ENCODE measurements at places on chromosomes 7 and 10.

DNA sequence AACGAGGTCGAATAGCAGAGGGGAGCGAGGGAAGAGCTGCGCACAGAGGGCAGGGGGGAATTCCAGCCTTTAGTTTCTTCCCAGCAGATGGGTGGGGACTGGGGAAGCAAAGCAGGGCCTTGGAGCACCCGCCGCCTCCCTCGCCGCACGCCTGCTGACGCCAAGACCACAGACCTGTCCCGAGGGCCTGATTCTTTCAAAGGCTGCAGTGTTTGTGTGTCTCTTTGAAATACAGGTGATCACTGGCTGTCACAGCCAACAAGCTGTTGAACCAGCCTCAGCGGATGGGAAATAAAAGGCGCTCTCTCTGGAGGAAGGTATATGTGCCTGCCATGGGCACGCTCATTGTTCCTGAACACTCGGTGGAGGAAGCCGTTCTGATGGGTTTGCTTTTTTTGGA is 119.3 kb downstream of the FAM53B start:
- no peak for DNase-seq

DNA sequence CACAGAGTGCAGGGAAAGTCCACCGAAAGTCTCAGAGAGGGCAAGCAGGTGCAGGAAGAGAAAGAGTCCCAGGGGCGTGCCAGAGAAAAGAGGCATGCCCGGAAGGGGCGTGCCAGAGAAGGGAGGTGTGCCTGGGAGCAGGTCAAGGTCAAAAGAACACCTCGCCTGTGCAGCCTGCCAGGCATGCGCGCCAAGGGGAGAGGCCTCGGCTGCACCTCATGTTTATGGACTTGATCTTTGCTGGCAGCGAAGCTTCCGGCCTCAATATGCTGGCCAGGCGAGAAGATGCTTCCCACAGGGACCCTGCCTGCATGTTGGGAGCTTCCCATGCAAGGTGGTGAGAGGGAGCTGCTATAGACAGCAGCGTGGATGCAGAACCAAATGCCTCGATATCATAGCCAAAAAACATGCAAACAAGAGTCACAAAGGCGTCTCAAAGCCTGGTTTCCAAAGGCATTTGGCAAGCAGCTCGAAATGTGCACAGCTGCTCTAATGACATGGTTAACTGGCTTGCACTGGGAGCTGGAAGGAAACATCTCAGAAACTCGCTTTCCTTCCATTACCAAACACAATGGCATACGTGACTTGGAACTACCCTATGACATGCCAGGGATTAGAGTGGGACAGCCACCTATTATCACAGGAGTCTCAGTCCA is 192.5 kb upstream of the PPP2R2D start:
- DNase-seq, result peak; percentile 5

DNA sequence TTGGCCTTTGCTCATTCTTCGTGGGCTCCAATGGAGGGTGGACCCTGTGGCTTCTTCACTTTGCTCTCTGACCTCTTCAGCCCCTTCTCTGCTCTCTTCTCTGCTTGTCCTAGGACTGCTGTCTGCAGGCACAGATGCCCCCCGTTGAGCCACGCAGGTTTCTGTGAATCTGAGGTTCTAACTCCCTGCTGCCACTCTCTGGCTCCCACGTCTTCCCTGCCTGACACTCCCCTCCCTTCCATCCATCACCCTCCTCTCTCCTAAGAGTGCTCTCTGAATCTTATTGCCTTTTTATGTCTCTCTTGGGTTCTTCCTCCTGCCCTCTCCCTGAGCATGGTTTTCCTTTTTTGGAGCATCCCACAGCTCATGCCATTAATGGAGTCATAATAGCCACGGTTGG is 499.5 kb upstream of the GALNT17 start:
- no peak for DNase-seq

DNA sequence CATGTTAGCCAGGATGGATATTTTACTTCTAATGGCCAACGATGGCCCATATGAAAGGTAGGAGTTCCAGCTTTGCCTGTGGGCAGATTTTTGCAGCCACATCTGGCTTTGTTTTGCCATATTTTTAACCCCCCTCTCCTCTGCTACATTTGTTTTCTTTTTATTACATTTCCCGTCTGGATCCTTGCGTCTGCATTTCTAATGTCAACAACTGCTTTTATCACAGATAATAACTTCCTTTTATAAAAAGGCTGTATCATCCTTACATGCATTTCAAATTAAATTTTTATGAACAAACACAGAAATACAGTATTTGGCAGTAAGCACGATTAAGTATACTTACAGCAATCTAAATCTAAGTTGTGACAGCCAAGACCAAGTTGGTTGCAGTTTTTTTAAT is 156.0 kb downstream of the BAMBI start:
- no peak for DNase-seq

GRCh38 chr10:3419719-3420495 is 247.3 kb upstream of the PITRM1 start:
- DNase-seq, result peak; percentile 47

All from activated CD4-positive, alpha-beta memory T cell treated with anti-CD3 and anti-CD28 coated beads for 36 hours (primary cell).